ENCODE measurements at places on chromosomes 11 and 22. TPM values are rescaled to one million over a fixed set of nuclear protein-coding genes. Genes with fewer than 3 reads are reported as not detected.

DNA sequence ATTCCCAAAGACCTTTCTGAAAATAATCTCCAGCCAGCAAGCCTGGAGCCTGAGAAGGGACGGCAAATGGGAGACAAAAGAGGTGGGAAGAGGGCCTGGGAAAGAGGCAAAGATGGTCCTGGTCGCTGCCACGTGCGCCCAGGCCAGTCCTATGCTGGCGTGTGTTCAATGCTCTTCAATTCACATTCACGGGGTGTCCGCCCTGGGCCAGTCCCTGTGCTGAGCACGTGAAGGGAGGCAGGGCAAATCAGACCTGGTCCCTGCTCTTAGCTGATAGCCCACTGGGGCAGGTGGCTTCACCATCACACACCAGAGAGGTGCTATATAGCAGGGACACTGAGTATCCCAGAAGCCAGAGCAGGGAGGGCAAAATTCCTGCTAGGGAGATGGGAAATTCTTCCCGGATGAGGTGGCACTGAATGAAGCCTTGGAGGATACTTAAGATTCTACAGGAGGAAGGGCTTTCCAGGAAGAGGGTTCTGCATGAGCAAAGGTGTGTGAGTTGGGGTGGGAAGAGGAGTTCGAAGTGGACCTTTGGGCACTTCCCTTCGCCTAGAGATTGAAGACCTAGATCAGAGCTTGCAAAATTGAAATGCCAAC is 148.2 kb downstream of the CHST1 start:
- no peak overlapping the region for H3K4me3 ChIP-seq
- H3K27me3 ChIP-seq, result peaks cover 4% of the 10 kb centered on the region
- no peaks in the 10 kb centered on the region for H3K36me3 ChIP-seq
- H3K4me1 ChIP-seq, result no peaks in the 10 kb centered on the region

- peaks cover 18% of the 10 kb centered on the region for H3K27me3 ChIP-seq
- H3K36me3 ChIP-seq, result no peaks in the 10 kb centered on the region
- no peak overlapping the region for H3K27ac ChIP-seq
These were observed 12.7 kb downstream of the BTG4 start for GRCh38 chr11:111499483-111499882.

- no peak overlapping the region for H3K27ac ChIP-seq
- no peaks in the 10 kb centered on the region for H3K27me3 ChIP-seq
- no peak overlapping the region for H3K4me3 ChIP-seq
- DNase-seq, result no peak
- peaks cover 5% of the 10 kb centered on the region for H3K36me3 ChIP-seq
These were observed 83.6 kb downstream of the BCR start for GRCh38 chr22:23263651-23264555.

DNA sequence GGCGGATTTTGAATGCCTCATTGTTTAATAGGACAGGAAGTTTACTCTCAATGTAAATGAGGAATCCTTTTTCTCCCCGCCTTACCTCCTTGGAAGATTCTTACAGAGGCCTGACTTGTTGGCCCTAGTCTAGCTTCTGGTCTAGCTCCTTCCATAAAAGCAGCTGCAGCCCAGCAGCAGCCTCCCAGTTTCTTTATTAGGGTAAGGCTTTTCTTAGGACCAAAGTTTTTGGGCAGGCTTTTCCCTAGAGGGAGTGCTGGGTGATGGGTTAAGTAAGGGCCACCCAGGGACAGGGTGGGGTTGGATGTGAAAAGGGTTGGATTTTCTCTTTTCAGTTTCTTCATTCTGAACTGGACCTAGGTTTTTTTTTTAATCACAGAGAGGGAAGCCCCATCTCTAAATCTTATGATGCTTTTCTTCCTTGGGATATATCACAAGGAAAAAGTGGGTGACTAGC is 49.7 kb downstream of the LIF start:
- DNase-seq, result no peak
- peaks cover 33% of the 10 kb centered on the region for H3K4me1 ChIP-seq
- peak overlapping the region; percentile 65 for H3K4me3 ChIP-seq
- peaks cover 3% of the 10 kb centered on the region for H3K27me3 ChIP-seq

DNA sequence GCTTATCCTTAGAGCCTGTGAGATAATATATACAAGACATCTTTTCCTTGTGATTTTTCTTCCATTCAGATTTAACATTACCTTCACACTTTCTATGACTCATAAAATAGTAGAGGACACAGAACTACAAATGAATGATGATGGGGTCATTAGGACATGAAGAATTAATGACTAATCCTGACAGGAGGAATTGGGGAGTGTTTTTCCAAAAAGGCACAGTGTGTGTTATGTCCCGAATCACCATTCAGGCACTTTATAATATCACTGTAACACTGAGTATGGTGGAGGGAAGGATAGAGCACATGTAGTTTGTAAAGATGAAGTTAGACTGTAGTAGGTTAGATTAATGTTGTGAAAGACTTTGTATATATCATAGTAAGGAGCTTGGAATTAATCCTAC is 391.3 kb downstream of the JRKL start:
- H3K27me3 ChIP-seq, result peaks cover 5% of the 10 kb centered on the region
- H3K27ac ChIP-seq, result no peak overlapping the region
- DNase-seq, result no peak
- H3K4me3 ChIP-seq, result no peak overlapping the region

- H3K27me3 ChIP-seq, result no peaks in the 10 kb centered on the region
- H3K27ac ChIP-seq, result no peak overlapping the region
- no peaks in the 10 kb centered on the region for H3K4me1 ChIP-seq
- no peak for DNase-seq
- H3K36me3 ChIP-seq, result no peaks in the 10 kb centered on the region
These were observed 296.2 kb downstream of the CNTN5 start for GRCh38 chr11:99316776-99317520.

GRCh38 chr22:17968126-17968525 is 56.2 kb downstream of the MICAL3 start:
- H3K4me3 ChIP-seq, result no peak overlapping the region
- peaks cover 2% of the 10 kb centered on the region for H3K36me3 ChIP-seq
- peaks cover 48% of the 10 kb centered on the region for H3K4me1 ChIP-seq
- no peaks in the 10 kb centered on the region for H3K27me3 ChIP-seq
- H3K27ac ChIP-seq, result no peak overlapping the region
- DNase-seq, result no peak

GRCh38 chr11:120061761-120062560 is 76.0 kb downstream of the TRIM29 start:
- peaks cover 10% of the 10 kb centered on the region for H3K27me3 ChIP-seq
- H3K4me3 ChIP-seq, result no peak overlapping the region
- H3K36me3 ChIP-seq, result no peaks in the 10 kb centered on the region
- peaks cover 28% of the 10 kb centered on the region for H3K4me1 ChIP-seq
- H3K27ac ChIP-seq, result peak overlapping the region; percentile 86
- DNase-seq, result peak; percentile 31

- no peak overlapping the region for H3K4me3 ChIP-seq
- H3K36me3 ChIP-seq, result no peaks in the 10 kb centered on the region
- DNase-seq, result no peak
- no peak overlapping the region for H3K27ac ChIP-seq
These were observed 357.2 kb downstream of the OPCML start for GRCh38 chr11:133175103-133175502.

DNA sequence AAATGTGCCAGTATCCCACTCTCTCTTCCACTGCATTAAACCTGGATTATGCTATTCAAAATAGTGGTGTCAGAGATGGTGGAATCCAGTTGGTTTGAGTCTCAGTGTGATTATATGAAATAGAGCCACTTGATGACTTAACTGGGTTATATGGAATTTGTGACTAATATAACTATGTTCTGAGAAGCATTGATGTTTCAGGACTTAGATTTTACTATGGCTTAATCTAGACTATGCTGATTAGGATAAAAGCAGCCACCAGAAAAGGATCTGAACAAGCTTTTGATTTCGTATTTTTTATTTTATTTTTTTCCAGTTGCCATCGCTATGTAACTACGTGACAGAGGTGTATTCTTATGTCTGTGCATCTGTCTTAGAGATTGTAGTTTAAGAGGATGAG is 39.1 kb downstream of the MS4A6A start:
- peaks cover 2% of the 10 kb centered on the region for H3K27me3 ChIP-seq
- no peaks in the 10 kb centered on the region for H3K4me1 ChIP-seq
- H3K36me3 ChIP-seq, result no peaks in the 10 kb centered on the region
- H3K4me3 ChIP-seq, result no peak overlapping the region

DNA sequence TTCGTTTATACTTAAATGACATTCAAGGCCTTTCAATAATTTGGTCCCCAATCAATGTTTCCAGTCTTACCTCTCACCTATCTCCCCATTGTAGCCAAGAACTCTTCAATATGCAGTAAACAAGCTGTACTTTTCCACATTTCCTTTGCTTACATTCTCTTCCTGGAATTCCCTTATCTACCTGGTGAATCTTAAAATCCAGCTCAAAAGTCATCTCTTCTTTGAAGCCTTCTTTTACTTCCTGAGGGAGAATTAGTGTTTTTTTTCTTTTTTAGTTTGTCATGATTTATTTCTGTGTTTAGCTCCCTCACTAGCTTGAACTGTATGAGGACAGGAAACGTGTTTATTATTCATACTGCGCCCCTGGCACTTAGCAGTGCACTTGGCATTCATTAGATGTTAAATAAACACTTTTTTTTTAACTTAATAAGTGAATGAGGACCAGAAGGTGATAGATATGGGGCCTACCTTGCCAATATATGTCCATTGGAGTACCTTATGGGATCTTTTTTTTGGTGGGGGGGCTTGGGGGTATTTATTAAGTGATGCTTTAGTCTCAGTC is 4.9 kb upstream of the PTS start:
- no peaks in the 10 kb centered on the region for H3K36me3 ChIP-seq
- no peaks in the 10 kb centered on the region for H3K4me1 ChIP-seq
- no peak for DNase-seq
- H3K4me3 ChIP-seq, result no peak overlapping the region

- no peaks in the 10 kb centered on the region for H3K27me3 ChIP-seq
- H3K4me1 ChIP-seq, result peaks cover under 1% of the 10 kb centered on the region
- H3K4me3 ChIP-seq, result no peak overlapping the region
These were observed 946.0 kb downstream of the FAM181B start for GRCh38 chr11:81787584-81788049.

GRCh38 chr11:96875712-96876111 is 485.9 kb downstream of the JRKL start:
- H3K36me3 ChIP-seq, result no peaks in the 10 kb centered on the region
- H3K27me3 ChIP-seq, result no peaks in the 10 kb centered on the region
- H3K27ac ChIP-seq, result no peak overlapping the region

DNA sequence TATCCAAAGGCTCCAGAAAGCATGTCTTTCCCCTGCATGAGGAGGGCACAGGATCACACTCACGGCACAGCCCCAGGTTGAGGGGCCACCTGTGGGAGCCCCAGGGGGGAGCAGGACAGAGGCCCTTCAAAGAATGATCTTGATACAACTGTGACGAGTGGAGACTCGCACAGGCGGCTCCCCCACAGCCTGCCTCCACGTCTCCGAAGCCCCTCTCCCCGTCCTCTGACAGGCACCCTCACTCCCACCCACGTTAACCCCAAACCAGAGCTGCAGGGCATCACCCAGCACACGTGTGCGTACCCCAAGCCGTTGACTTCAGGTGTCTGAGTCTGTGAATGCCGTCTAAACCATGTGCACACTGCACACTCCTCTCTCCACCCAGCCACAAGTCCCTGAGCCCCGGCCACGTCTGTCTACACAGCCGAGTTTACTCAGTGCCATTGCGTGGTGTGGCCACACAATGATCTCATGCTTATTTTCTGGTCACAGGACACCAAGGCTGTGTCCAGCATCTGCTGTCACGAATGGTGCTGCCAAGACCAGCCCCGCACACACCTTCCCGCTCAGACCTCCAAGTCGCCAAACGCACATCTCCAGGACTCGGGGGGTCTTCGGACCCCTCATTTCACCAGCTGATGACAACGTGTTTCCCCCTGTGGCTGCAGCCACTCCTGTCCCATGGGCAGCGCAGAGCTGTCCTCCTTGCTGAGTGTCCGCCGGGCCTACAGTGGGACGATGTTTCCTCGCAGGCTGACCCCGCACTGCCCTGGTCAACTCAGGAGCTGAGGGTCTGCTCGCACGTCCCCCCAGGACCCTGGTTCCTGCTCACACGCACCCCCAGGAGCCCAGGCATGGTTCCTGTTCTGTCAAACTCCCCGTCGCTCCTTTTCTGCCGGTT is 251.2 kb downstream of the BRD1 start:
- no peaks in the 10 kb centered on the region for H3K27me3 ChIP-seq
- H3K4me3 ChIP-seq, result no peak overlapping the region
- peak overlapping the region; percentile 81 for H3K27ac ChIP-seq
- no peak for DNase-seq
- no peaks in the 10 kb centered on the region for H3K4me1 ChIP-seq

- DNase-seq, result peak; percentile 12
- H3K36me3 ChIP-seq, result no peaks in the 10 kb centered on the region
- H3K4me3 ChIP-seq, result peak overlapping the region; percentile 73
- no peaks in the 10 kb centered on the region for H3K27me3 ChIP-seq
- peaks cover 29% of the 10 kb centered on the region for H3K4me1 ChIP-seq
These were observed 10.9 kb downstream of the ACO2 start for GRCh38 chr22:41479671-41480396.

DNA sequence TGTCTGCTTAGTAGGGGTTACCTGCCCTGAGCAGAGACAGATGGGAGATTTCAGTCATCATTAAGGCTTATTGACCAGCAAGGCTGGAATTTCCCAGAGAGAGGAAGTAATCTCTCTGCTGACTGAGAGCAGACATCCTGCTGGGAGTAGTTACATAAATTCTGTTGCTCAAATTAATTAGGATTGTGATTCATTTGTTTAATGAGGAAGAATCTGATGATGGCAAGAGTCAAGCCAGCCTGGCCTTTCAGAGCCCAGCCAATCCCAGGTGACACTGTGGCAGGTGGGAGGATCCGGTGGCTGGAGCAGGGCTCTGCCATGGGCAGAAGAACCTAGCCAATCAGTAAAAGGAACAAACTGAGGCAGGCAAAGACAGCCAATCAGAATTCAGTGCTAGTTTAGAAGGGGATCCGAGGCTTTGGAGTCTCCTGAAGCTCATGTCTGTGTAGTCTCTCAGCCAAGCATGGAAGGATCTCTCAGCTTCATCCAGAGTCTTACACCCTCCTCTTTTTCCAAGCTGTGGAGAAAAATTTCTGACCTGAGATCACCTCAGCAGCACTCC is 61.2 kb upstream of the CHST1 start:
- no peak overlapping the region for H3K4me3 ChIP-seq
- H3K36me3 ChIP-seq, result no peaks in the 10 kb centered on the region
- no peak overlapping the region for H3K27ac ChIP-seq
- no peak for DNase-seq
- H3K4me1 ChIP-seq, result peaks cover 13% of the 10 kb centered on the region

Gene C11orf97
- total RNA-seq, result not detected

Gene TNNT3
- not detected for total RNA-seq

Gene CEP57
- 81.7 TPM for total RNA-seq

Gene TUBA8
- 2.8 TPM for total RNA-seq

Gene SLC37A2
- 1.2 TPM for total RNA-seq

Gene UCP3
- total RNA-seq, result 4.0 TPM

Gene OR9G4
- total RNA-seq, result not detected

Gene CARNS1
- 0.07 TPM for total RNA-seq

Gene SULT4A1
- total RNA-seq, result 6.3 TPM

Gene ZC3H12C
- total RNA-seq, result 14.4 TPM

Gene PHRF1
- total RNA-seq, result 52.3 TPM

Gene OR8A1
- not detected for total RNA-seq
